ENCODE measurements at places on chromosomes 4 and X. TPM values are rescaled to one million over a fixed set of nuclear protein-coding genes. Genes with fewer than 3 reads are reported as not detected.

DNA sequence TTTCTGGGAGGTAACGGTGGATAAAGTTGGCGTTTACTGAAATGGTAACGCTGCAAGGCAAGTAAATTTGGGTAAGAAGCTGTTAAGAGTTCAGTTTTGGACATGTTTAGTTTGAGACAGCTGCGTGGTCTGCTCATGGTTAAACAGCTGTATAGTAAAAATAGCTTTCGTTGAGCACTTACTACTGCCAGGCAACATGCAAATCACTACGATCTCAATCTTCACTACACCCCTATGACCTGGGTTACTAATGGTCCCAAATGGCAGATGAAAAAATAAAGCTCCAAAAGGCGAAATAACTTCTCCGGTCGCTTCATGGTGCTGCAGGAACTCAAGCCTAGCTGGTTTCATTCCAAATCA, 22.2 kb downstream of the FABP2 start:
- H3K36me3 ChIP-seq, result peaks cover 2% of the 10 kb centered on the region
- DNase-seq, result no peak
- no peaks in the 10 kb centered on the region for H3K4me1 ChIP-seq
- H3K4me3 ChIP-seq, result peak overlapping the region; percentile 72
- peak overlapping the region; percentile 99 for H3K27ac ChIP-seq

DNA sequence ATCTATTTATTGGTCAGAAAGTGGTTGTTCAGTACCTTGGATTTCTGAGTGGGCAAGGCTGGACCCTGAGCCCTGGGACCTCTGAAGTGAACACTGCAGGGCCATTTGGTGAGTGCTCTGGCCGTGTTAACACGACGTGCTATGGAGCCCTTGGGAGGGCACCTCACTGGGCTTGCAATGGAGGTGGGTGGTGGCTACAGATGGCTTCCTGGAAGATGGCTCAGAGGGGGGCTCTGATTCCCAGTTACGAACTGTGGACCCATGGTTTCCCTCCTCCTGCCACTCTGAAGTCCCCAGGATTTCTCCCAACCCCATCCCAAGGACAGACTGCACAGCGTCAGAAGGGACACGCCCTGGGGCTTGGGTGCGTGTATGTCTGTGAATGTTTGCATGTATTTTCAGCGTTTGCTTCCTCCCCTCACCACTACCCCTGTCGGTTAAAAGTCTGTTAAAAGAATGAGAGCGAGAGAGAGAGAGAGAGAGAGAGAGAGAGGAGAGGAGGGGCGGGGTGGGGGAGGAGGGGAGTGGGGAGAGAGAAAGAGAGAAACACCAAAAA, 3.7 kb upstream of the RHOH start:
- DNase-seq, result no peak
- peaks cover 19% of the 10 kb centered on the region for H3K4me1 ChIP-seq
- no peaks in the 10 kb centered on the region for H3K27me3 ChIP-seq
- no peak overlapping the region for H3K4me3 ChIP-seq

DNA sequence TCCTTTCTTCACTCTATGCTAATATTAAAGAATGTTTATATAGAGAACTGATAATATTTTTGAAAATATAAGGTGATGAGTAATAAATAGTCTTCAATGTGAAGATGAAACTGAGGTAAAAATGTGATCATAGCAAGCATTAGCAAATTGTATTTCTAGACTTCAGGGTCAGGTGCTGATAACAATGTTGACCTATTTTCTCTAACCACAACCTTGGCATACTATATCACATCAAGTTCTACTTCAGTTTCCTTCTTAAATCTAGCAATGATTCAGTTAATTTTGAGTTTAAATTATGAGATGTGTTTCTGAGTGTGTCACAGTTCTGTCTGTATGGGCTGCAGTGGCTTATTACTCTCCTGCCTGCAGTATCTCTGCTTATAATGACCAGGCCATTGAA, 209.4 kb downstream of the RAPGEF2 start:
- no peaks in the 10 kb centered on the region for H3K4me1 ChIP-seq
- 0 out of 2 replicates have a peak, but pooled peaks cover 1% of the 10 kb centered on the region for H3K36me3 ChIP-seq
- H3K27ac ChIP-seq, result no peak overlapping the region
- no peaks in the 10 kb centered on the region for H3K27me3 ChIP-seq
- no peak overlapping the region for H3K4me3 ChIP-seq
- DNase-seq, result no peak

DNA sequence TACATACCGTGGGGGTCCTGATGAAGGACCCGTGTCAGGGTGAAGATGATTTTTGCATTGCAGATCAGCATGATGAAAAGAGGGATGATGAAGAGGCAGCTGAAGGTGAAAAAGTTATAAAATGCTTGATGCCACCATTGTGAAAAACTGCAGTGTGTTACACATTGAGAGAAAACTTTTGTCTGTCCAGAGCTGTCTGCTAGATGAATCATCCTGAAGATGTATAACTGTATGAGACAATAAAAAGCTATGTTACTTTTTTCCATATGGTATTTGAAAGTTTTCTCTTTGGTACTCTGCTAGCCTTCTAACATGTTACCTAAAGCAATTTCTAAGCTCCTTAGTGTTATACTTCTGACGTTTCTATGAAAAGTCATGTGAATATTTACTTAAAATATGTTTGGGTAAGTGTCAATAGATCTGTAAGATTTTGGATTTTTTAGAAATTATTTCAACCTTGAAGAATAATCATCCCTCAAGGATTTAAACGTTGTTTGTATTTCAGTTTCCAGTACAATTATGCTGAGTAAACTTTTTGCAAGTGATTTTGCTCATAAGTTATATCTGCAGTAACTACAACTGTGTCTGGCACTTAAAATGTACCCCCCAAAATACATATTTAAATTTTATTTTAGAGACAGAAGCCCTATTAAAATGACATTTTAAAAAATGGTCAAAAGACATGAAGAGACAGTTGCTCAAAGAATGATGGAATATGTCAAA, 9.5 kb downstream of the GNRHR start:
- H3K4me3 ChIP-seq, result no peak overlapping the region
- no peaks in the 10 kb centered on the region for H3K4me1 ChIP-seq
- H3K27me3 ChIP-seq, result no peaks in the 10 kb centered on the region
- no peak overlapping the region for H3K27ac ChIP-seq
- no peak for DNase-seq
- no peaks in the 10 kb centered on the region for H3K36me3 ChIP-seq

- DNase-seq, result peak; percentile 51
- peaks cover 13% of the 10 kb centered on the region for H3K4me1 ChIP-seq
- no peaks in the 10 kb centered on the region for H3K36me3 ChIP-seq
- no peak overlapping the region for H3K27ac ChIP-seq
Observed at GRCh38 chr4:154622598-154622997, 10.1 kb upstream of the FGG start.

DNA sequence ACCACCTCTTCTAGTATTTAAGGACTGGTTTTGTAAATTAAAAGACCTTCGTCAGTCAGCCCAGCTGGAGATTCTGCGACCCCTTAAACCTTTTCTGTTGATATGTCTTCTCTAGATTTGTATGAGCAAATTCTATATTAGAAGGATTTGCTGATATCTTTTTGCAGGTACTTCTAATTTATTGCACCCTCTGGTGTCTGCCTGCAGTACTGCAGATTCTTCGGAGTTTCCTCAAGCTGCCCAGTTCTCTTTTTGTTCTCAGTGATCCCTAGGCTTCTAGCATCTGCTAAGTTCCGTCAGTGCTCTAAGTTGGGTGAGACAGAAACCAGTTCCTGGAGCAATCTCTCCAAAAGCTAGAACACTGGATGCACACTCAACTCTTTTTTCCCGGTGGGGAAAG, 545.2 kb downstream of the C4orf33 start:
- no peak overlapping the region for H3K4me3 ChIP-seq
- H3K4me1 ChIP-seq, result no peaks in the 10 kb centered on the region
- H3K27me3 ChIP-seq, result no peaks in the 10 kb centered on the region
- DNase-seq, result peak; percentile 38

DNA sequence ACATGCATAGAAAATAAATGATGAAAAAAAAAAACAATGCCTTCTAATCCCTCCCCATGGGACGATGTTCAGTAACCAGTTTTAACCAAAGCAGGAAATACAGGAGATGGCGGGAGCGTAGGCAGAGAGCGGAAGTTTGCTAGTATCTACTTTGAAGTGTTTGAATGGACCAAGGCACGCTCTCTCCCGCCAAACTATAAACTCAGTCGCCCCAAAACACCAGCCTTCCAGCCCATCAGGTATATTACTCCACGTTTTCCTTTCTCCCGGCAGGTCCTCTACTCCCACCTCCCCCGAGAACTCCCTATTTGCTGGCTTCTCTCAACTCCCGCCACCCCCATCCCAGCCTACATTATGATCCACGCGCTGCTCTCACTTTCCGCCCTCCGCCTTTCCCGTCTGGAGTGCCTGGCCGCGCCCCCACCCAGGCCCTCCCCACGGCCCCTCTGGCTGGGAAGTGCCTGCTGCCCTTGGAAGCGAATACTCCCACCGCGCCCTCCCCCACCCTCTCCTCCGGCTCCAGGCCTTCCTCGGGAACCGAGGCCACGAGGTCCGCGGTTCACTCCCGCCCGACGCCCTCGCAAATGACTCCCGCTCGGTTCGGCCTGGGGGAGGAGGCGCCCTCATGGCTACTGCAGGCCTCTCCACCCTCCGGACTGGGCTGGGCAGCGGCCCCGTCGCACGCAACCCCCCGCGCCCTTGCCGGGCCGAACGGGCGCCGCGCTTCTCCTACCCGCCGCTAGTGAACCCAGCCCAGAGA, 723 bp downstream of the DHX15 start:
- H3K36me3 ChIP-seq, result no peaks in the 10 kb centered on the region
- peak overlapping the region; percentile 97 for H3K27ac ChIP-seq
- H3K4me3 ChIP-seq, result peak overlapping the region; percentile 74
- peak; percentile 71 for DNase-seq

- H3K4me3 ChIP-seq, result no peak overlapping the region
- no peak for DNase-seq
- no peak overlapping the region for H3K27ac ChIP-seq
Observed at GRCh38 chr4:158068068-158068467, 104.8 kb downstream of the GASK1B start.

DNA sequence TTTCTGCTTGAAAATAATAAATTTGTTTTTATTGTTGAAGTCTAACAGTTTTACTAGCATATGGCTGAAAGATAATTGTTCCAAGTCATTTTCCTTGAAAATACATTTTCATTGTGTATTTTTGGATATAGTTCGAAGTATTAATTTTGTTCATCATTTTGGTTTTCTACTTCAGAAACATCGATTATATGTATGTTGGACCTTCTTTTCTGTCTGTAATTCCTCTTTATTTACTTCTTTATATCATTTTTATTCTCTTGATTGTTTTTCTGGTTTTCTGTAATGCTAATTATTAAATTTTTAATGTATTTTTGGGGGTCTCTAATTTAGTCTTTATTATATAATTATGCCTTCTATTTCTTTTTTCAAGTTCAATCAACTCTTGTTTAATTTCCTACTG, 407.1 kb upstream of the FRG1 start:
- no peaks in the 10 kb centered on the region for H3K27me3 ChIP-seq
- no peak overlapping the region for H3K4me3 ChIP-seq
- no peak overlapping the region for H3K27ac ChIP-seq

GRCh38 chrX:150897421-150898320, 797 bp downstream of the CD99L2 start:
- DNase-seq, result no peak
- no peaks in the 10 kb centered on the region for H3K4me1 ChIP-seq

GRCh38 chrX:17635231-17635630, 102.1 kb upstream of the SCML1 start:
- H3K27ac ChIP-seq, result no peak overlapping the region
- DNase-seq, result peak; percentile 91
- peaks cover 11% of the 10 kb centered on the region for H3K4me1 ChIP-seq
- no peaks in the 10 kb centered on the region for H3K36me3 ChIP-seq
- H3K27me3 ChIP-seq, result no peaks in the 10 kb centered on the region

GRCh38 chr4:122119739-122120138, 32.4 kb upstream of the BLTP1 start:
- H3K27ac ChIP-seq, result no peak overlapping the region
- no peak for DNase-seq
- no peaks in the 10 kb centered on the region for H3K27me3 ChIP-seq
- no peak overlapping the region for H3K4me3 ChIP-seq
- H3K4me1 ChIP-seq, result no peaks in the 10 kb centered on the region

- H3K27ac ChIP-seq, result no peak overlapping the region
- DNase-seq, result no peak
- no peaks in the 10 kb centered on the region for H3K27me3 ChIP-seq
- no peaks in the 10 kb centered on the region for H3K4me1 ChIP-seq
- H3K36me3 ChIP-seq, result no peaks in the 10 kb centered on the region
- H3K4me3 ChIP-seq, result no peak overlapping the region
Observed at GRCh38 chr4:132827522-132827921, 321.6 kb upstream of the PCDH10 start.

- H3K27ac ChIP-seq, result no peak overlapping the region
- no peaks in the 10 kb centered on the region for H3K4me1 ChIP-seq
- no peak overlapping the region for H3K4me3 ChIP-seq
- H3K36me3 ChIP-seq, result no peaks in the 10 kb centered on the region
- no peaks in the 10 kb centered on the region for H3K27me3 ChIP-seq
- DNase-seq, result no peak
Observed at GRCh38 chr4:1598206-1599025, 85.7 kb downstream of the FAM53A start.

DNA sequence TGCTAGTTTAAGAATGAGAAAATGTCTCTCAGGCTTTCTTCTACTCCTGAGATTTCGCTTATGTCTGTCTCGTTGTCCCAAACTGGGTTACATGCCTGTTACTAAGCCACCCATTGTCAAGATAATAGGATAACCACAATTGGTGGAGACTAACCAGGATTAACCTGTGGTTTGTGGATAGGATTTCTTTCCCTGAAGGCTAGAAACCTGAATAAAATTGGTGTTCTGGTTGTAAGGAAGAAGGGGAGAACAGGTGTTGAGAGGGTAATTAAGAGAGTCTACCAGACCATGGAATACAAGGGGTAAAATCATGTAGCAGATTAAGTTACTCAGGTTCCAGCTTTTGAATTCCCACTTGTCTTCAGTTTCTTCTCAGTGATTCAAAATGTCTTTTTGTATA, 225.4 kb downstream of the CPE start:
- H3K27me3 ChIP-seq, result no peaks in the 10 kb centered on the region
- H3K27ac ChIP-seq, result no peak overlapping the region
- H3K36me3 ChIP-seq, result no peaks in the 10 kb centered on the region

DNA sequence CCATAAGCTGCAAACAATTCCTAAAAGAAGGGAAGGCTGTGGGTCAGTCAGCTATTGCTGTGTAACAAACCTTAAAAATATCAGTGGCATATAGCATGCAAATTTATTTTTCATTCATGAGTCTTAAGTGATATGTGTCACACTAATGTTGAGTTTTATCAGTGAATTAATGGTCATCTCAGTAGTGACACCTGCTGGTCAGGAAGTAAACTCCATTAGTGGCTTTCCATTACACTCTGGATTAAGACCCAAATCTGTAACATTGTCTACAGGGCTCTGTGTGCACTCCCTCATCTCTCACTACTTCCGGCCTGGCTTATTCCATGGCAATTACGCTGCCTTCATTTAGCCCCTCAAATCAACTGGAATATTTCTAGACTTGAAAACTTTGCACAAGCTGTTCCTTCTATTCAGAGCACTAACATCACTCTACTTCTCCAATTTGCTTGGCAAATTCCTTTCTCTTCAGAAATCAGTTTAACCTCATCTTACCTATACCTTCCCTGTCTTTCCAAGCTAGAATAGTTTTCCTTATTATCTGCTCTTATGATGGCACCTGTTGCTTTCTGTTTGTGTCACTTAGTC, 217.3 kb upstream of the TAPT1 start:
- no peaks in the 10 kb centered on the region for H3K27me3 ChIP-seq
- no peak for DNase-seq
- H3K27ac ChIP-seq, result no peak overlapping the region
- H3K4me3 ChIP-seq, result no peak overlapping the region
- H3K36me3 ChIP-seq, result no peaks in the 10 kb centered on the region

Gene TCEAL3
- total RNA-seq, result 3.3 TPM

Gene PRKG2
- total RNA-seq, result 3.2 TPM

Gene FOXR2
- not detected for total RNA-seq

Gene POF1B
- total RNA-seq, result 28.6 TPM

Gene SAP30
- 9.8 TPM for total RNA-seq

Gene ANXA3
- 327 TPM for total RNA-seq

All from Caco-2 (cell line).